ENCODE measurements at places on chromosomes 1 and 21.
A peak's percentile ranks its signal among the peaks of the same experiment; 100 is the strongest.

DNA sequence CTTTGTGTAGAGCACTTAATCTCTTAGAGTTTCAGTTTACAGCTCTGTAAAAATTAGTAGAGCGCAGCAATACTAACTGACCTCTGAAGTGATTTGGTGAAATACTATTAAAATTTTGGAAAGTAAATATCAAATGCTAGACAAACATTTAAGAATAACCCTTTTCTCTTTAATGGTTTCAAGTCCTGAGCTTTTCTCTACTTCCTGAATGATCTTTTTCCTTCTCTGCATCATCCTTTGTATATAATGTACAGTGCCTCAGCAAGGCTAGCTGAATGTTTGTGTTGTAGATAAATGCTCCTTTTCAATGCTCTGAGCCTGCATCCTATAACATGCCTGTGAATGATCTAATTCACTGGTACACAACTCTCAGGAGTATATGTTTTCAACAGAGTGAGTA, 272.9 kb downstream of the ADGRL2 start:
- DNase-seq: no peak

GRCh38 chr1:191541758-191542157, 616.5 kb upstream of the RGS18 start:
- no peak for DNase-seq

DNA sequence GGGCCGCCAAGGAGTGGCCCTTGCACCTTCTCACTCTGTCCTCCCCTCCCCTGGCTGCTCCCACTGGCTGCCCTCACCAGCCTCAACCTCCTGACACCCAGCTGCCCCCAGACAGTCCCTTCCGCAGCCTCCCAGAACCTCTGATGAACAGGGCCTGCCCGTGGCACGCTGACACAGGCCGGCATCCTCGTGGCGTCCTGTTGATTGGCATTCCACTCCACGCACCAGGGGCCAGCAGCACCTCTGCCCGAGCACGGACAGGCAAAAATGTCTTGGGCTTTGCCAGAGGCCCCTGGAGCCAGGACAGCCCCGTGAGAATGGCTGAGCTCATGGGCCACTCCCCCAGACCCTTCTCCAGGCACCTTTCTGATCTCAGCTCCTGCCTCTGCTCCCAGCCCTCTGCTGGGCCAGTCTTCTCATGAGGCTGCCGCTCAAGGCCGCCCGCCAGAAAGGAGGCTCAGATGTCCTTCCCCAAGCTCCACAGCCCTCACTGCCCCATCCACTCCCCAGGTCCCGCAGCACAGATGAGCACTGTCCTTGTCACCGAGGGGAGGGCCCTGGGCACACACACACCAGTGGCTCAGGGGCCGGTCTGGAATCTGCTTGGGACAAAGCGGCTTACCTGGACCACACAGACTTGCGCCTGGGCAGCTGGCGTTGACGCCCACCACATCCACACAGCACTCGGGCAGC, 15.8 kb upstream of the RNF223 start:
- no peak for DNase-seq

DNA sequence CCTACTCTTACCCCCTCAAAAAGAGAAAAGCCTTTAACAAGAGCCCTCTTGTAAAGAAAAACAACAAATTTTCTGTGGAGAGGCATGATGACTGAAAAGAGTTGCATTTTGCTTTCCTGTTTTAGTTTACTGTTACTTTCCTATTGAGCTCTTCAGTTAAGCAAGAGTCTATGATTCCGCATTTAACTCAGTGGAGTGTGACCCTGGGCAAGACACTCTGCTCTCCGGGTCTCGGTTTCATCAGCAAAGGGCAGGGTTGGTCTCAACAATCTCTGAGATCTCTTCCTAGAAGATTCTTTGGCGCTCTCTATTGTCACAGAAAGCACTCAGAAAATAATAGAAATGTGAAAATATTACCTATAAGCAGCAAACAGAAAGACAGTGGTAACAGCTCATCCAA, 175.7 kb downstream of the TGFBR3 start:
- no peak for DNase-seq

DNA sequence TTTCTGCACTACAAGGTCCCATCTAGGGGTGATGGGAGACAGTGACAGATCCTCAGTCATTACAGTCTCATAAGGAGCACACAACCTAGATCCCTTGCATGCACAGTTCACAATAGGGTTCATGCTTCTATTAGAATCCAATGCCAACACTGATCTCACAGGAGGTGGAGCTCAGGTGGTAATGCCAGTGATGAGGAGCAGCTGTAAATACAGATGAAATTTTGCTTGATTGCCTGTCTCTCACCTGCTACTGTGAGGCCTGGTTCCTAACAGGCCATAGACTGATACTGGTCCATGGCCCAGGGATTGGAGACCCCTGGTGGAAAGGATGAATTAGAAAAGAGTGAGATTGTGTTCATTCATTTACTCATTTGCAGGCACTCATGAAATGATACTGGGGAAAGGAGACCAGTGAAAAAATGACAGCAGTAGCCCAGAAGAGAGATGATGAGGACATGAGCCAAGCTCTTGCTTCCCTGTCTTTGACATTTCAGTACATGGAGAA, 251.6 kb upstream of the DUSP10 start:
- DNase-seq: no peak

DNA sequence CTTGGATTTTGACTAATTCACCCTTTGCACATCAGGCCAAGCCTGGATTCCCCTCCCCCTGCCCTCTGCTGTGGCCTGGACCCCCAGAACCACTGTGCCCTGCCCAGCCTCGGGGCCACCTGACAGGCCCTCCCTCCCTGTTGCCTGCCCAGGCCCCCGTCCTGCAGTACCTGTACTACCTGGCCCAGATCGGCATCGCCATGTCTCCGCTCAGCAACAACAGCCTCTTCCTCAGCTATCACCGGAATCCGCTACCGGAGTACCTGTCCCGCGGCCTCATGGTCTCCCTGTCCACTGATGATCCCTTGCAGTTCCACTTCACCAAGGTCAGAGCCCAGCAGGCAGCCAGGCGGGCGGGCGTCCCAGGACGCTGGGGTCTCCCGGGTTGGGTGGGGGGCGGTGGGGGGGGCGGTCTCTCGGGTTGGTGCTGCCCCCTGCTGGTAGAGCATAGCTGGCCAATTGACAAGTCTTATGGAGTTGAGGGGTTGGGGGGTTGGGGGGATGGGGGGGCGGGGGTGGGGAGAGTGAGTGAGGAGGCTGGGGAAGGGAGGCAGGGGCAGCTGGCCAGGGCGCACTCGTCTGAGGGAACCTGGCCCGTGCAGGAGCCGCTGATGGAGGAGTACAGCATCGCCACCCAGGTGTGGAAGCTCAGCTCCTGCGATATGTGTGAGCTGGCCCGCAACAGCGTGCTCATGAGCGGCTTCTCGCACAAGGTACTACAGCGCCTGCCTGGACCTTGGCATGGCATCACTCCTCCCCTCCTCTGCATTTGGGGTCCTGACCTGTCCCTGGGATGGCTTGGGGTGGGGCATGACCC, 10.7 kb downstream of the AMPD2 start:
- DNase-seq: peak; percentile 45

DNA sequence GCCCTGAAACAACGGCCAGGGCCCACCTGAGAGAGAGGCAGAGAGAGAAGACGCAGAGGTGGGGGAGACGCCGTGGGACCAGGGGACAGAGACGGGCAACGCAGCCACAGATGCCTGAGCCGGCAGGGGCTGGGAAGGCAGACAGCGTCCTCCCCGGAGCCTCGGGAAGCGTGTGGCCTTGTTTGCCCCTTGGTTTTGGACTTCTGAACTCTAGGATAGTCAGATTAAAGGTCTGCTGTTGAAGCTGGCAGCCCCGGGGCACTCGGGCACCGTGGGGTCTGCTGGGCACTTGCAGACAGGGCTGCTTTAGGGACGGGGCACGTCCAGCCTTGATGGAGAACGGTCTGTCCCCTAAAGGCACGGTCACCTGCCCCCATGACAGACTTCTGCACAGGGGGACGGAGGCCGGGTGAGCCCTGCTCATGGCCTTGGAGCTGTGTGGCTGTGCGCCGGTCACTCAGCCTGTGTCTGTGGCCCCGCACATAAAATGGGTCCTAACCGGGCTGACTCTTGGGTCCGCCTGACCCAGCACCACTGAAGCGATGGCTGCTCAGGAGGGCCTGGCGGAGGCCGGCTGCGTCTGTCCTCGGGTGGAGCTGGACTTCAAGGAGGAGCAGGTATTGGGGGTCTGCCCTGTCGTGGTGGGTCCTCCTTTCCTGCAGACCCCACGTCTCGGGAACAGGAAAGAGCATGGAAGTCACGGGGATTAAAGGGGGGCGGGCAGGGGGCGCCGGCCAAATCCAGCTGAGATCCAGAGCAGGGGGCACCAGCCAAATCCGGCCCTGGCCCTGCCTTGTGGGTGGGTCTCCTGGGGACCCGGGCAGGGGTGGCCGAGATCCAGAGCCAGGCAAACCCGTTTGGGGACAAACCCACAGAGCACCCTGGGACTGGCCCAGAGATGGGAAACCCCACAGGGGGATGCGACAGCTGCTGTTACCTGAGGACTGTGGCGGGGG, 9.6 kb upstream of the RNF223 start:
- DNase-seq: no peak

- no peak for DNase-seq
Measured at GRCh38 chr1:226827458-226827857, 43.0 kb upstream of the PSEN2 start.

DNA sequence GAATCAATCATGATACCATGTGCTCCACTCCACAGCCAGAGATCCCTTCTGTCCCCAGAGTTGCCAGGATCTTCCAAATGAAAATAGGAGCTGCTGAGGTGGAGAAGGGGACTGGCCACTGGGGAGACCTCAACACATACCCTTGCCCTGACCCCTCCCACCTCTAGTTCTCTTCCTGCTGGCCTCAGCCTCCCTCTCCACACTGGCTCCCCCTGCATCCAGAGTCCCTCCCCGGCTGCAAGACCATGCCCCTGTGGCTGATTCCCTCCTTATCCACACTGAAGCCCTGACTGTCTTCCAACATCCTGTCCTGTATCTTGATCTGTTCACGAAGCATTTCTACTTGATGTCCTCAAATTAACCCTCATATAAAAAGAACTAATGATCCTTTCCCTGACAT, 21.1 kb upstream of the CDK18 start:
- DNase-seq: no peak

DNA sequence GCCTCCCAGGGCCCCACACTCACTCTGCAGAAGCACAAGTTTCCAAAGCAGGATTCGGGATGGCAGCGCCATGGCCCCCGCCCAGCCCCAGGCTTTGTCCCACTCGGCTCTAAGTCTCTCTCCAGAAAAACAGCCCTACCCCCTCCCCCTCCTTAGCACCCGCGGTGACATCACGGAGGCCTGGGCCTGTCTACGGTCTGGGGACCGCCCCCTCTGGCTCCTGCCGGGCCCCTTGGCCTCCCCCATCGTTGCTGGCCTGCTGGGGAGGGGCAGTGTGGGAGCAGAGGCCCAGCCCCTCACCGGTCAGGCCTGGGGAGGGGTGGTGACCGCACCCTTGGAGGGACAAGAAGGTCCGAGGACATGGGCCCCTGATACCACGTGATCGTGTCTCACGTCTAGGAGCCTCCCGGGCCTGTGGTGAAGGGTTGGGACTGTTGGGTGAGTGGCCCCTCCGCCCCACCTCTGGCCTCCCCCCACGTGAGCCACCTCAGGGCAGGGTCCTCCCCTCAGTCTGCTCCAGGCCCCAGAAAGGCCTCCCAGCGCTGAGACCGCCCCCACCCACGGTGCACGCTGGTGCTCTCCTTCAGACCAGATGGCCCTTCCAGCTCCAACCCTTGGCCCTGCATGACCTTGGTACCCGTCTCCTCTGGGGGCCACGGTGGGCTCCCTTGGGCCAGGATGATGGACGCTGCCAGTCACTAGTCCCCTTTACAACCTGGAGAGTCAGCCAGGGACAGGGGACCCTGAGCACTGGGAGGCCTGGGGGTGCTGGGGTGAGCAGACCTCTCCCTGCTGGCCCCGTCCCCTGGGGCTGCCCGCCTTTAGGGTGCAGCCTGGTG, at the start of gene MXRA8:
TSS of gene MXRA8 (minus strand) at position 123 of the 839 bp plus-strand sequence. CDS start at position 72, 51 bp downstream.
- DNase-seq: no peak

- no peak for DNase-seq
Measured at GRCh38 chr1:69534829-69535228, 32.9 kb upstream of the LRRC7 start.

DNA sequence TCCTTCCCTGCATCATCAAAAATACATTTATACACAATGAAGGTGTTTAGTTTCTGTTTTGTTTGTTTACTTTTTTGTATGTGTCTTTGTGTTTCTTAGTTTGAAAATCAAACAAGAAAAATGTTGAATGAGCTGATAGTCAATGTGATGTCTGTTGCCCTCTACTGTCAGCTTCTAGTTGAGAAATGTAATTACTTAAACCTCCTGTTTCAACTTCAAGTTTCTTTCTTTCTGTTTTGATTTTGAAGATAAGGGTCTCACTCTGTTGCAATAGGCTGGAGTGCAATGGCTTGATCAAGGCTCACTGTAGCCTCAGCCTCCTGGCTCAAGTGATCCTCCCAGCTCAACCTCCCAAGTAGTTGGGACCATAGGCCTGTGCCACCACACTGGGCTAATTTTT, 37.5 kb downstream of the SPTA1 start:
- no peak for DNase-seq

DNA sequence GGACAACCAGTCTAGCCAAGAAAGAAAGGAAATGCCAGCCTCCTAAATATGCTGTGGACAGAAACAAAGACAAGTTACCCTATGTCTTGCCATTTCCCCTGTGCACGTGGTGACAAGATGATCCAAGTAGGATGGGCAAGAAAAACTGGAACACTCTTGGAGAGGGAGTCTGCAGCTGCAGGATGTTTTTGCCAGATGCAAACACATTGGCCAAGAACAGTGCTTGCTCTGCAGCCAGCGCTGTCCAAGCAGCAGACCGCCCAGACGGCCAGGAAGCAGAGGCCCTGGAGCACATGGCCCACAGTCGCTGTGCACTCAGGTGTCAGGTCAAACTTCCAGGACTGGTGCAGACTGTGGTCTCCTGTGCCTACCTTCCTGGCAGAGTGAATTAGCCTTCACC, 189.3 kb downstream of the SLC35F3 start:
- no peak for DNase-seq

- DNase-seq: no peak
Measured at GRCh38 chr1:204366759-204367158, 7.0 kb upstream of the PLEKHA6 start.

DNA sequence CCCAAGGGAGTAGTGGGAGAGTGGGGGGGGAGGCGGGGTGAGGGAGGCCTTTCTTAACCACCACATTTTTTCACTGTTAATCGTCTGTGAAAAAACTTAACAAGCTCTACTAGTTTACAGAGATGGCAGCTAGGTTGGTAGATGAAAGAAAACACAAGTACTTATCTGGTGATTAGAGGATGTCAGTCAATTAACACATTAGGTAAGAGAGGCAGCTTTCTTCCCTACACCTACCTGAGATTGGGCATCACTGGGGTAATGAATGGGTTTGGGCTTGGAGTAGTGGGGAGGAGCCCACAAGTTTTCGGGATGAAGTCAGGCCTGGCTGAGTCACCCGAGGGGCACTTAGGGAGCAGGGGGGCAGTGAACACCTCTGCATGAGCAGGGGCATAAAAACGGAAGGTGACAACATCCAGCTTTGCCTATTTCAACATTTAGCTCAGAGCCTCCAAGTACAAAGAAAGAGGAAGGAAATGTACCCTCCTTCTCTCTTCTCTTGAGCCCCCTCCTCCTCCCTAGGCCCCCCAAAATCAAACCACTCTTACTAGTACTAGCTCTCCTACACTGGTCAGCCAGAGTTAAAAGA, 2.5 kb downstream of the LBR start:
- DNase-seq: no peak

Measured in stimulated activated CD4-positive, alpha-beta T cell treated with anti-CD3 and anti-CD28 coated beads, TNF-alpha, amount 100 ng/mL, for 48 hours (primary cell).